ENCODE measurements at places on chromosomes 6 and 20. TPM values are rescaled to one million over a fixed set of nuclear protein-coding genes. Genes with fewer than 3 reads are reported as not detected.

- peak; percentile 73 for DNase-seq
These were observed 187.8 kb downstream of the SYNDIG1 start for GRCh38 chr20:24657196-24657595.

- DNase-seq = no peak
These were observed 128.0 kb upstream of the SASH1 start for GRCh38 chr6:148214667-148215066.

DNA sequence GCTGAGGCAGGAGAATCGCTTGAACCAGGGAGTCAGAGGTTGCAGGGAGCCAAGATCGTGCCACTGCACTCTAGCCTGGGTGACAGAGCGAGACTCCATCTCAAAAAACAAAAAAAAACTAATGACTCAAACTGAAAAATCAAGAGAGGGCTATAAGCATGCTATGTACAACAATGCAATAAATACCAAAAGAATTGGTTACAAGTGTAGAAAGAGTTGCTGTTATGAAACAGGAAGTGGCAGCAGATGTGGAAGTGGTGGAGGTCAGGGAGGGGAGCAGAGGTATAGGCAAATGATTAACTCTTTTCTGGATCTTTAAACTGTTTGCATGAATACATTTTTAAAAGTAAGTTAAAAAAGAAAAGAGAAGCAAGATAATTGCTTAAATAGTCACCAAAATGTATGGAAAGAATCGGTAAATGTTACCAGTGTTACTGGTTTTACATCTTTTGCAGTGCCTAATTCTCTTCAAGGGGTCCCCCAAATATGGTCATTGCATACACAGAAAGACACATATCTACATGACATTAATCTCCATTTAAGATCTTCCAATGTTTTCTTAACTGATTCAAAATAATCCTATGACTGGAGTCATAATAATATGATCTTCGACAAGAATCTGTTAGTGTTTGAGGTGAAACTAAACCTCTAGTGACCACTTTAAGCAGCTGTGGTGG is 15.0 kb downstream of the CALHM6 start:
- no peak for DNase-seq

CLDN20 gene
- not detected for total RNA-seq

- DNase-seq = no peak
These were observed 278.4 kb downstream of the LRFN2 start for GRCh38 chr6:40308533-40309306.

SLC32A1 gene
- total RNA-seq = not detected

DNA sequence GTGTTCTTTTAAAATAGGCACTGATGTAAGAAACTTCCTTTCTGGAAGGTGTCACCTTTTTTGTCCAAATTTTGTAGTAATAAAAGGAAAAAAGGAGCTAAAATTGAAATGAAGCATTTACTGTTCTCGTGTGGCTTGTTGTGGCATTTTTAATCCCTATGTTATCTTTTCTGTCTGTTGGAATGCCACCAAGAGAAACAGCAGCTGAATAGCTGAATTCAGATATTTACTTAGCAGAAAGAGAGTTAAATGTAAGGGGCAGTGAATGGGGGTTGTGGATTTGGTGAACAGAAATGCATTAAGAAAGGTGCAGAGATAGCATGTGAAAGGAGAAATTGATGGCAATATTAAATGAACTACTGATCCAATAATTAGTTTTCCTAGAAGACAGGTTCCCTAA is 573.6 kb upstream of the EPHA7 start:
- no peak for DNase-seq

- no peak for DNase-seq
These were observed 172.1 kb downstream of the CDKAL1 start for GRCh38 chr6:20706238-20706938.

Measured in posterior vena cava (tissue), 2 donors.